Activated CD4-positive, CD25-positive, alpha-beta regulatory T cell treated with anti-CD3 and anti-CD28 coated beads, Interleukin-2, amount 50 U/mL, for 72 hours (primary cell): ENCODE measurements at places on chromosomes 4 and X.

- no peak for DNase-seq
Observed at GRCh38 chr4:164384416-164384815, 369.5 kb upstream of the SMIM31 start.

- no peak for DNase-seq
Observed at GRCh38 chrX:37752936-37753335, 26.9 kb upstream of the CYBB start.

- no peak for DNase-seq
Observed at GRCh38 chrX:17412692-17413091, 37.7 kb downstream of the NHS start.

- DNase-seq, result no peak
Observed at GRCh38 chrX:128623361-128623760, 571.2 kb upstream of the ACTRT1 start.
